Body of pancreas (tissue), 4 donors: ENCODE measurements at places on chromosomes 2 and 18. TPM values are rescaled to one million over a fixed set of nuclear protein-coding genes. Genes with fewer than 3 reads are reported as not detected.

GRCh38 chr2:226707499-226707898 lies 92.1 kb downstream of the IRS1 start:
- no peaks in the 10 kb centered on the region for H3K4me1 ChIP-seq
- DNase-seq = no peak
- no peak overlapping the region for H3K4me3 ChIP-seq
- H3K27me3 ChIP-seq = no peaks in the 10 kb centered on the region

DNA sequence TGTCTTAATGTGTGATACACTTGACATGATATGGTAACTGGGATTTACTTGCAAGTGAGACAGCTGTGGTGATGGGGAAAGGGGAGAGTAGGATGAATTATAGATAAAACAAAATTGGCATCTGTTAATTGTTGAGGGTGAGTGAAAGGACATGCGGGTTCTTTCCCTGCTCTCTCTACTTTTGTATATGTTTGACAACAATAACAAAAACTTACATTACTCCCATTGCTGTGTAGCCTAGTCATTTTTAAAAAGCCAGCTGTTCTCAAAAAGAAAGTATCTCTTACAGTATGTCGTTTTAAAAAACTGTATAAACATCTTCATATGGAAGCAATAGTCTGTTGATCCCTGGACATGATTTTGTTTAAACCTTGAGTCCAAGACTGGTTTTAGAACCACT lies 117.6 kb downstream of the MYO1B start:
- H3K36me3 ChIP-seq = peaks cover 9% of the 10 kb centered on the region
- peaks cover 13% of the 10 kb centered on the region for H3K4me1 ChIP-seq
- no peak overlapping the region for H3K27ac ChIP-seq

- H3K4me3 ChIP-seq = no peak overlapping the region
- no peaks in the 10 kb centered on the region for H3K27me3 ChIP-seq
- H3K36me3 ChIP-seq = no peaks in the 10 kb centered on the region
- no peaks in the 10 kb centered on the region for H3K4me1 ChIP-seq
- peak; percentile 39 for DNase-seq
These were observed 300.4 kb downstream of the KCNS3 start for GRCh38 chr2:18178736-18179349.

- no peaks in the 10 kb centered on the region for H3K36me3 ChIP-seq
- peaks cover 13% of the 10 kb centered on the region for H3K4me1 ChIP-seq
- H3K4me3 ChIP-seq = no peak overlapping the region
- H3K27me3 ChIP-seq = no peaks in the 10 kb centered on the region
- no peak overlapping the region for H3K27ac ChIP-seq
These were observed 264.7 kb downstream of the CYP26B1 start for GRCh38 chr2:71882949-71883472.

The CKAP2L gene
- total RNA-seq = not detected

GRCh38 chr18:48996901-48997463 lies 46.2 kb upstream of the SMAD7 start:
- H3K27me3 ChIP-seq = no peaks in the 10 kb centered on the region
- peaks cover 10% of the 10 kb centered on the region for H3K4me1 ChIP-seq
- no peak overlapping the region for H3K27ac ChIP-seq
- H3K36me3 ChIP-seq = no peaks in the 10 kb centered on the region

The ZNF892 gene
- total RNA-seq = 4.2 TPM

DNA sequence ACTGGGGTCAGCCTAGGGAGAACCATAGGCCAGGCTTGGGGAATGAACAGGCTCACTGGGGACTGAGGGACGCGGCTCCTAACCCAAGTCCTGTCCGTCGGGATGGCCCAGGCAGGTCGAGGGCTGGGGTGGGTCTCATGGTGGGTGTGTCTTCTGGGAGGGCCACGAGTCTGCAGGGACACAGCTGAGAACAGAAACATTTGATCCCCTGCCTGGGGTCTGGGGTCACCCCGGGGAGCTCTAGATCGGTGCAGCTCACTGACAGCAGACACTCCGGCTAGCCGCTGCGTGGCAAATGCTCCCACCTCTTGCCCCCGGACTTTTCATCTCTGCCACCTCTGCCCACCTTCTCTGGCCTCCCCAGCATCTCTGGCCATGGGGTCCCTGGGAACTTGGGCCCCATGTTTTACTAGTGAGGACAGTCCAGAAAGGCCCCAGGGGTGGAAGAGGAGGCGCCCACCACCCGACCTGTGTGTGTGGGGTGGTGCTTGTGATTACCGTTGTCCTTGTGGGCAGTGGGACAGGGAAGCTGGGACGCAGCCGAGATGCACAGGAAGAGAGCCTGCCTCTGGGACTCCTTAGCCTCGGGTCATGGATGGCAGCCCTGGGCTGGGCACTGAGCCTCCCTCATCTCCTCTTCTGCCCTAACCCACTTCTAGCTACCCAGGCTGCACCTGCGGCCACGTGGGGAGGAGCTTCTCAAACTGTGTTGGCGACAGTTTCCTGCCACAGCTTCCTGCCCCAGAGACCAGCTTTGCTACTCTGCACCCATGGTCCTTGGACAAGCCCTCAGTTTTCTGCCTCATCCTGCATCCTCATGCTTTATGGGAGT lies 4.9 kb downstream of the ZAP70 start:
- H3K27ac ChIP-seq = no peak overlapping the region
- no peaks in the 10 kb centered on the region for H3K36me3 ChIP-seq
- H3K4me1 ChIP-seq = no peaks in the 10 kb centered on the region
- no peaks in the 10 kb centered on the region for H3K27me3 ChIP-seq

- DNase-seq = no peak
- no peak overlapping the region for H3K4me3 ChIP-seq
- no peak overlapping the region for H3K27ac ChIP-seq
- no peaks in the 10 kb centered on the region for H3K4me1 ChIP-seq
- no peaks in the 10 kb centered on the region for H3K36me3 ChIP-seq
These were observed 159.6 kb downstream of the RND3 start for GRCh38 chr2:150327564-150328489.

DNA sequence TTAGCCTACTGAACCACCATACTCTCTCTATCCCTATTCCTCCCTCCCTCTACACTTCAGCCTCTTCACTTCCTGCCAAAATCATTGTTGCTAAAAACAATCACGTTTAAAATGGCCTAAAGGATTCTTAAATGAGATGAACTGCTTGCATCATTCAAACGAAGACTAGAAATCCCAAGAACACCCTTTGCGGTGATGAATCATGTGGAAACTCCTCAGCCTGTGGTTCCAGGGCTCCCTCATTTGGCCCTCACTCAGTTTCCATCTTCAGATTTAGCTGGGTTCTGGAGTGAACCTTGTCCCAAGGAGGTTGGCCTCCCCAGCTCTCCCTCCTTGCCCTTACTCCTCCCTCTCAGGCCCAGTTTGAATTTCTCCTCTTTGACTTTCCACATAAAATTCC lies 125.6 kb upstream of the CDC42EP3 start:
- DNase-seq = no peak
- no peaks in the 10 kb centered on the region for H3K27me3 ChIP-seq
- H3K27ac ChIP-seq = no peak overlapping the region
- H3K36me3 ChIP-seq = no peaks in the 10 kb centered on the region
- no peaks in the 10 kb centered on the region for H3K4me1 ChIP-seq
- no peak overlapping the region for H3K4me3 ChIP-seq

DNA sequence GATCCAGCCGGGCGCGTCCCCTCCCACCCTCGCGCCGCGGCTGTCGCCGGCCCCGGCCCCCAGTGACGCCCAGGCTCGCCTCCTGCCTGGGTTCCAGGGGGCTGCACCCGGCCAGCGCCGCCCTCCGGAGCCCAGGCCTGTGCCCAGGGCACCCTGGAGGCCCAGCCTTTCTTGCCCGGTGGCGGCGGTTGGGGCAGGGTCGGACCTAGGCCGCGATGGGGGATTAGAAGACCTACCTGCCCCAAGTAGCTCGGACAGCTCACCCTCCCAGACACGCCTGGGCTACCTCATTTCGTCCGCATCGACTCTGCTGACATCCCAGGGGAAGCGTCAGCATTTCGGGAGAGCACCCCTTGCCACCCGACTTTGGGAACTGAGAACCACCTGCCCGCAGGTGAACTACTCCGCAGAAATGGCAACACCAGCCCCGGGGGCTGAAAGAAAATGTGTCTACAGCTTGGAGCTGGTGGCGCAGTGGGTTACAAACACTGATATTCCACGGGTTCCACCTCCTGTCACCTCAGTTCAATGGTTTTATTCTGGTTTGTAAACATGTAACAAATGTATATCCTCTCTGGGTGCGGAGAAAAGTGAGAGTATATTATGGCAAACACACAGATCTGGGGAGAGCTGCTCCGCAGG lies 834 bp upstream of the ARL4C start:
- peak overlapping the region; percentile 66 for H3K27ac ChIP-seq
- no peaks in the 10 kb centered on the region for H3K27me3 ChIP-seq
- no peak overlapping the region for H3K4me3 ChIP-seq
- DNase-seq = no peak
- no peaks in the 10 kb centered on the region for H3K36me3 ChIP-seq
- peaks cover 10% of the 10 kb centered on the region for H3K4me1 ChIP-seq

GRCh38 chr2:217964275-217965161 lies 38.3 kb downstream of the TNS1 start:
- no peak overlapping the region for H3K4me3 ChIP-seq
- H3K36me3 ChIP-seq = no peaks in the 10 kb centered on the region
- no peaks in the 10 kb centered on the region for H3K27me3 ChIP-seq
- peaks cover 45% of the 10 kb centered on the region for H3K4me1 ChIP-seq
- H3K27ac ChIP-seq = peak overlapping the region; percentile 50
- no peak for DNase-seq

DNA sequence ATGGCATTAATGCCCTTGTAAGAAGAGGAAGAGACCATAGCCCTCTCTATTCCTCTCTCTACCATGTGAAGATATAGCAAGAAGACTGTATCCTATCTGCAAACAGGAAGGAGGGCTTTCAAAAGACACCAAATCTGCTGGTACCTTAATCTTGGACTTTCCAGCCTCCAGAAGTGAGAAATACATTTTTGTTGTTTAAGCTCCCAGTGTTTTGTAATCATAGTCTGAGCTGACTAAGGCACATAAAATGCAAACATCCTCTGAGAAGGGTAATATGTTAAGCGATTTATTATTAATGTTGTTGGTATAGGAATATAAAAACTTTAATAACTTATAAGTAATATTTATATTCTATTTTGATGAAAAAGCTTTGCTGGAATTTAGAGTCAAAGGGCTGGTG lies 559.8 kb downstream of the SUCLG1 start:
- no peaks in the 10 kb centered on the region for H3K4me1 ChIP-seq
- no peak for DNase-seq
- H3K27ac ChIP-seq = no peak overlapping the region
- H3K4me3 ChIP-seq = no peak overlapping the region

The ITPRIPL1 gene
- total RNA-seq = 1.8 TPM

DNA sequence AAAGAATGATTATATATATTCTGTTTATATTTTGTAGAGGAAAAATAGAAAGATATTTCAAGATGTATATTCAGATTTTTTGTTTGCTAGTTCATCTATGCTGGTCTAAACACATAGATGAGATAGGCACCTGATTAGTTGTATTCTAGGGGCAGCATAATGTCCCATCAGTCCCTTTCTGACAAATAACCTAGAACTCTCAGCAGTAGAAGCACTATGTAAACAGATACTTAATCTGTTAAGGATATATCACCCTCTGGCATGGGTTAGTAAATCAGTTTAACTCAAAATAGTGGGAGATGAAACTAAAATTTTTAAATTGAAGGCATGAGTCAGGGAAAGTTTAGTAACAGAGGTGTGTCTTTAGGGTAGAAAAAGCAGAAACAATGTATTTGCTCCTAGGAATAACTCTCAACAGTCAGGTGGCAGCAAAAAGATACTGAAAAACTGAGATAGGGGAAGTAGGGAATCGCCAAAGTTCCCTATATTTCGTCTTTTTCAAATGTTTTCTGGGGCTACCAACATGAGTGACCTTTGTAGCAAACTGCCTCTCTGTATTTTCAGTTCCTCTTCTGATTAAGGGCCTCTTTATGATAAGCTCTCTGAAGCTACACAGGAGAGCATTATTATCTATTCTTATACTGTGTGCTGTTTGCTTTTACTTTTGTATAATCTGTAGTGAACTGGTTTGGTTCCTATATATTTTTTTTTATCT lies 5.7 kb downstream of the PPP1R1C start:
- H3K4me1 ChIP-seq = no peaks in the 10 kb centered on the region
- H3K36me3 ChIP-seq = no peaks in the 10 kb centered on the region
- no peaks in the 10 kb centered on the region for H3K27me3 ChIP-seq
- no peak for DNase-seq
- no peak overlapping the region for H3K4me3 ChIP-seq
- no peak overlapping the region for H3K27ac ChIP-seq

- H3K27me3 ChIP-seq = no peaks in the 10 kb centered on the region
- H3K4me3 ChIP-seq = no peak overlapping the region
- H3K4me1 ChIP-seq = no peaks in the 10 kb centered on the region
- no peak for DNase-seq
These were observed 56.4 kb upstream of the OTOF start for GRCh38 chr2:26534098-26534864.

- H3K27me3 ChIP-seq = no peaks in the 10 kb centered on the region
- H3K4me3 ChIP-seq = no peak overlapping the region
- H3K4me1 ChIP-seq = no peaks in the 10 kb centered on the region
- no peak overlapping the region for H3K27ac ChIP-seq
- no peaks in the 10 kb centered on the region for H3K36me3 ChIP-seq
- DNase-seq = no peak
These were observed 163.5 kb upstream of the NT5C1B start for GRCh38 chr2:18752667-18753422.

The CD8B2 gene
- not detected for total RNA-seq

The ANKAR gene
- 14.3 TPM for total RNA-seq

- H3K27ac ChIP-seq = no peak overlapping the region
- H3K36me3 ChIP-seq = no peaks in the 10 kb centered on the region
- no peaks in the 10 kb centered on the region for H3K4me1 ChIP-seq
- no peaks in the 10 kb centered on the region for H3K27me3 ChIP-seq
- H3K4me3 ChIP-seq = no peak overlapping the region
- DNase-seq = no peak
These were observed 39.7 kb upstream of the VRK2 start for GRCh38 chr2:58006952-58007284.

DNA sequence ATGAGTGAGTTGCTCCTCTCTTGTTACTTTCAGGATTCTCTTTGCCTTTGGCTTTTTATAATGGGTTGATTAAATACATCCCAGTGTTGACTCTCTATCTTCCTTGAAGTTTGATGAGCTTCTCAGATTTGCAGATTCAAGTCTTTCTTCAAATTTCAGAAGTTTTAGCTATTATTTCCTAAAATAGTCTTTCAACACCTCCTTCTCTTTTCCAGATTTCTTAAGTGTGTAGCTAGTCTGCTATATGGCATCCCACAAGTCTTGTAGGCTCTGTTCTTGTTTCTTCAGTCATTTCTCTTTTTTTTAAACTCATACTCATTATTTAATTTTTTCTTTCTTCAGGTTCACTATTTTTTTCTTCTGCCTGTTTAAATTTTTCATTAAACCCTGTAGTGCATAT lies 287.7 kb upstream of the CNTNAP5 start:
- H3K27ac ChIP-seq = no peak overlapping the region
- H3K4me3 ChIP-seq = no peak overlapping the region

- no peak for DNase-seq
- H3K27me3 ChIP-seq = no peaks in the 10 kb centered on the region
- no peak overlapping the region for H3K4me3 ChIP-seq
- no peak overlapping the region for H3K27ac ChIP-seq
These were observed 138.0 kb upstream of the GPC1 start for GRCh38 chr2:240297256-240298116.

- H3K4me3 ChIP-seq = no peak overlapping the region
- H3K27ac ChIP-seq = no peak overlapping the region
- no peaks in the 10 kb centered on the region for H3K27me3 ChIP-seq
- no peaks in the 10 kb centered on the region for H3K4me1 ChIP-seq
These were observed 919 bp upstream of the SCN2A start for GRCh38 chr2:165238295-165238694.

- H3K36me3 ChIP-seq = no peaks in the 10 kb centered on the region
- DNase-seq = no peak
- H3K4me3 ChIP-seq = no peak overlapping the region
- H3K4me1 ChIP-seq = peaks cover 19% of the 10 kb centered on the region
- H3K27ac ChIP-seq = no peak overlapping the region
- no peaks in the 10 kb centered on the region for H3K27me3 ChIP-seq
These were observed 44.2 kb downstream of the GPD2 start for GRCh38 chr2:156480376-156480775.
